ENCODE measurements at places on chromosomes 2 and 18. TPM values are rescaled to one million over a fixed set of nuclear protein-coding genes. Genes with fewer than 3 reads are reported as not detected.
A peak's percentile ranks its signal among the peaks of the same experiment; 100 is the strongest.

Gene APLF
- total RNA-seq: 1.6 TPM

GRCh38 chr2:129178356-129178755 is 801.1 kb upstream of the RAB6C start:
- peaks cover 24% of the 10 kb centered on the region for H3K27me3 ChIP-seq
- H3K27ac ChIP-seq: no peak overlapping the region
- no peak for DNase-seq
- no peaks in the 10 kb centered on the region for H3K4me1 ChIP-seq
- no peak overlapping the region for H3K4me3 ChIP-seq

DNA sequence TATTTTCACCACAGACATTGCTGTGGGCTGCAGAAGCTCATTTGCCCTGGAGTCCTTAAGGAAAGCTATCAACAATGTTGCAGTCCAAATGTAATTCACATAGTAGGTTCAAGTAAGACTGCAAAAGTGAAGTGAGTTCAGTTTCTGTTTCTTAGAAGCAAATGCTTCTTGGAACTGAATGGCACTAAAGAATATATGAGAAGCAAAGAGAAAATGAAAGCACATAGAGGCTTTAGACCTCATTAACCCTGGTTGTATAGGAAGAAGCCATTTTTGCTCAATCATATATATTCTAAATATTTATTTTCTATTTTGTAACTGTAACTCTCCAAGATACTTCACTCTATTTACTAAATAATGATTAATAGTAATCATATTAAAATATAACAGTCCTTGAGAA is 292.0 kb downstream of the ZNF804A start:
- H3K4me3 ChIP-seq: no peak overlapping the region
- no peaks in the 10 kb centered on the region for H3K4me1 ChIP-seq
- no peak overlapping the region for H3K27ac ChIP-seq

- H3K4me3 ChIP-seq: no peak overlapping the region
- H3K4me1 ChIP-seq: peaks cover 3% of the 10 kb centered on the region
- H3K27ac ChIP-seq: no peak overlapping the region
- no peaks in the 10 kb centered on the region for H3K27me3 ChIP-seq
These were observed 48.0 kb downstream of the TRABD2A start for GRCh38 chr2:84832772-84833461.

GRCh38 chr18:54127759-54128378 is 96.6 kb downstream of the MBD2 start:
- H3K4me1 ChIP-seq: no peaks in the 10 kb centered on the region
- no peaks in the 10 kb centered on the region for H3K36me3 ChIP-seq
- H3K27ac ChIP-seq: no peak overlapping the region
- no peaks in the 10 kb centered on the region for H3K27me3 ChIP-seq
- no peak overlapping the region for H3K4me3 ChIP-seq

GRCh38 chr2:151882786-151883445 is 54.7 kb upstream of the ARL5A start:
- no peak for DNase-seq
- no peaks in the 10 kb centered on the region for H3K36me3 ChIP-seq
- no peak overlapping the region for H3K4me3 ChIP-seq
- H3K4me1 ChIP-seq: peaks cover 11% of the 10 kb centered on the region

Gene RRM2
- total RNA-seq: 330 TPM

- no peaks in the 10 kb centered on the region for H3K27me3 ChIP-seq
- H3K36me3 ChIP-seq: no peaks in the 10 kb centered on the region
- no peak overlapping the region for H3K4me3 ChIP-seq
- H3K4me1 ChIP-seq: no peaks in the 10 kb centered on the region
These were observed 39.6 kb downstream of the ASB1 start for GRCh38 chr2:238466243-238466756.

Gene C2orf66
- not detected for total RNA-seq

GRCh38 chr2:23624378-23624777 is 239.4 kb downstream of the KLHL29 start:
- H3K4me3 ChIP-seq: no peak overlapping the region
- DNase-seq: peak; percentile 13
- no peaks in the 10 kb centered on the region for H3K36me3 ChIP-seq
- H3K27ac ChIP-seq: no peak overlapping the region
- H3K4me1 ChIP-seq: no peaks in the 10 kb centered on the region

- H3K36me3 ChIP-seq: no peaks in the 10 kb centered on the region
- H3K27ac ChIP-seq: no peak overlapping the region
- no peaks in the 10 kb centered on the region for H3K4me1 ChIP-seq
- H3K27me3 ChIP-seq: peaks cover 10% of the 10 kb centered on the region
These were observed 187.1 kb downstream of the ZBTB7C start for GRCh38 chr18:48222118-48222517.

DNA sequence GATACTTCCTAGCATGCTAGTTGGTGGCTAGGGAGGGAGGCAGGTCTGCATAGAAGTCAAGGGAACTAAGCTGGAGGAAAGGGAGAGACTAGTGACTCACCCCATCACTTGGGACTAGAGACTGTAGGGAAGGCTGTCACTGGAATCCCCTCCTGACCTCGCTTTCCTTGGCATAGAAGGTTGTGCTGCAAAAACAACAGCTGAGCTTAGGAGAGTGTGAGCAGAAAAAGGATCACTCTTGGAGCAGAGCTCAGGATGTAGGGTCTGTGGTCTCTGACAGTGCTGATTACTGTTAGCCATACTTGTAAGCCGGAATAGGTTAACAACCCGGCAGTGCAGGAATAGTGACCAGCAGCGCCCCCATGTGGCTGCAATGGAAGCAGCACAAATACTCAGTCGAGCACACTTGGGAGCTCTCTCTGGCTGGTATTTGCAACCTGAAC is 66.9 kb upstream of the SMAD2 start:
- no peak for DNase-seq
- no peak overlapping the region for H3K27ac ChIP-seq
- H3K4me1 ChIP-seq: peaks cover 2% of the 10 kb centered on the region
- no peaks in the 10 kb centered on the region for H3K36me3 ChIP-seq
- H3K27me3 ChIP-seq: no peaks in the 10 kb centered on the region

DNA sequence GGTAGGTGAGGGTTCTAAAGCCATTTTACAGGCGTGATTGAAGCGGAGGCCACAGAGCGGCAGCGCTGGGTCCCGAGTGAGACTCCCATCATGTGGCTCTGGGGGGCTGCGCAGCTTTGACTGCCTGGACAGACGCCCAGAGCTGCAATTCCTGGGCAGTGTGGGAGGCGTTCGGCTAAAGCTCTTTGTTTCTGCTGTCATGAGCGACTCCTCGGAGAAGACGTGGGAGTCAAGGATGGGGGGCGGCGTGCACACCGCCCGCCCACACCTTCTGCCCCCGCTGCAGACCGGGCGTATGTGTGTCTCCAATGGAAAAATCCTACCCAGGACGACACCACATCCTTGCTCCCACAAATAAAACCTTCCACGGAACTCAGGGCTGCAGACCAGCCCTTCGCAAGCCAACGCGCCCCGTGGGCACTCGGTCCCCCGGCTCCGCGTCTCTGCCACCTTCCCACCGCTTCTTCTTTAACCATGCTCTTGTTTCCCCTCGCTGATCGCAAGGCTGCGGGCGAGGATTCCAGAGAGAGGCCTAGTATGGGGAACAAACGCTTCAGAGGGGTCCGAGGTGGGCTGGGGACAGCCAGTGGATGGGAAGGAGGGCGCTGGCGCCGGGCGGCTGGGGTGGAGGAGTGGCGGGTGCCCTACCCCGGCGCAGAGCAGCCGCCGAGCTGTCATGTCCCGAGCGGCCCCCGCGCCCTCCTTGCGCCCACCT is 680 bp upstream of the LBH start:
- H3K4me1 ChIP-seq: no peaks in the 10 kb centered on the region
- no peak overlapping the region for H3K27ac ChIP-seq
- no peak overlapping the region for H3K4me3 ChIP-seq
- no peak for DNase-seq
- peaks cover 12% of the 10 kb centered on the region for H3K27me3 ChIP-seq

- no peak overlapping the region for H3K4me3 ChIP-seq
- H3K27ac ChIP-seq: no peak overlapping the region
- H3K27me3 ChIP-seq: no peaks in the 10 kb centered on the region
- H3K36me3 ChIP-seq: no peaks in the 10 kb centered on the region
These were observed 27.3 kb downstream of the MTCL1 start for GRCh38 chr18:8732442-8733360.

Gene PTPN2
- total RNA-seq: 50.3 TPM

GRCh38 chr2:2826621-2827020 is 495.5 kb upstream of the MYT1L start:
- H3K4me3 ChIP-seq: no peak overlapping the region
- DNase-seq: no peak
- no peaks in the 10 kb centered on the region for H3K4me1 ChIP-seq
- H3K27ac ChIP-seq: no peak overlapping the region

Gene DYNAP
- total RNA-seq: not detected

DNA sequence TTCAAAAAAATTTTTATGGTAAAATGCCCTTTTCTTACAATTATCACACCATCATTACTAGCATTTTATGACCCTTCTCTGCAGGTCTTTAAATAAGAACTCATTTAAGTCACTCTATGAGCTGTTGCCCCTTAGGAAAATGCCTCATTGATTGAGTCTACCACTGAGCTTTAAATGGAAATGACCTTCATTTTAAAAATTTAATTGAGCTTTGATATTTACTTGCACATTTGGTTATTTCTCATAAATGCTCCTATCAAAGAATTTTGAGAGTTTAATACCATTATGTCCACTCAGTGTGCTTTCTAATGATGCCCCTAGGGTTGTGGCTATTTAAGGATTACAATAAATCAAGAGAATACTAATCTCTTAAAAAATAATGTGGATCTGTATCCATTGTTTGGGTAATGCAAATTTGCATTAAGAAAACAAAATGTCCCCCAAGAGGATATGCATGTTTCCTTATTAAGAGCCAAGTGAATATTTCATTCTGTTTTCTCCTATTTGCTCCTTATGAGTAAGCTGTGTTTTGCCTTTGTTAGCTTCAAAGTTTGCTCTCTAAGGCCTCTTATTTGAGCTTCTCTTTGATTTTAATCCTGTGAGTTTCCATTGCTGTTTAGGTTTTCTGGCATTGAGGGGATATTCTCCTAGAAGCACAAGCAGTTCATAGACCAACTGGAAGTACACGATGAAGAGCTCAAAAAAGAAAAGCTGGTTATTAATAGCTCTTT is 69.8 kb downstream of the CERS6 start:
- H3K4me1 ChIP-seq: peaks cover 5% of the 10 kb centered on the region
- no peak overlapping the region for H3K27ac ChIP-seq
- no peaks in the 10 kb centered on the region for H3K36me3 ChIP-seq
- H3K4me3 ChIP-seq: no peak overlapping the region
- no peaks in the 10 kb centered on the region for H3K27me3 ChIP-seq

DNA sequence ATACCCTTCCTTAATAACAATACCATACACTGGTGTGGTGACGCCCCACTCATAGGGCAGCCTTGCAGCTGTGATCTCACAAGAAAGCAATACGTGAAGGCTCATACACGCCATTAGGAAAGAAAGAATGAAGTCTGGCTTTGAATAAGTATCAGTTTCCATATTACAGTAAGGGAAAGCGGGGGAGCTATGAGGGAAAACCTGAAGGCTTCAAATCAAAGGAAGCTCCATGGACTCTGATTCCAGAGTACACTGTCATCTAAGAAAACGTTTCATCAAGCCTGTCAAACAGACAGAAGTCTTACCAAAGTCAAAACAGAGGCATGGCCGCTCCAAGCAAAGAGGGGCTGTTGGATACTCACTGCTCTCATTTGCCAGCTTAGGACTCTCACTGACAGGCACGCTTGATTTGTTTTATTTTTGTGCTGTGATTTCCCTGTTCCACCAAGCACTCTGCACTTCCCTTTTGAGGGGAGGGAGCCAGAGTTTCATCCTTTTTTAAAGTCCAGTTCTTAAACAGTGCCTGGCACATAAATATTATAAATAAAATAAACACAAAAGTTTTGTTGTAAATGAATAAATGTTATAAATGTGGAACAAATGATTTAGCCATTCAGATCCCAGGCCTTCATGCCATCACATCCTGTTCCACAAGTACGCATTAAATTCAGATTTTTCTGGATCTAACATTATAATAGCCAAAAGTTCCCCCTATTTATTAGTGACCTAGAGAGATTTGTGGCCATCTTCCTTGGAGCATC is 221.2 kb downstream of the PIEZO2 start:
- no peak overlapping the region for H3K4me3 ChIP-seq
- no peaks in the 10 kb centered on the region for H3K4me1 ChIP-seq
- no peak overlapping the region for H3K27ac ChIP-seq

Gene MARCO
- total RNA-seq: 0.54 TPM

GRCh38 chr2:191155608-191156071 is 4.8 kb upstream of the STAT4 start:
- no peak overlapping the region for H3K27ac ChIP-seq
- no peaks in the 10 kb centered on the region for H3K4me1 ChIP-seq
- no peaks in the 10 kb centered on the region for H3K27me3 ChIP-seq

DNA sequence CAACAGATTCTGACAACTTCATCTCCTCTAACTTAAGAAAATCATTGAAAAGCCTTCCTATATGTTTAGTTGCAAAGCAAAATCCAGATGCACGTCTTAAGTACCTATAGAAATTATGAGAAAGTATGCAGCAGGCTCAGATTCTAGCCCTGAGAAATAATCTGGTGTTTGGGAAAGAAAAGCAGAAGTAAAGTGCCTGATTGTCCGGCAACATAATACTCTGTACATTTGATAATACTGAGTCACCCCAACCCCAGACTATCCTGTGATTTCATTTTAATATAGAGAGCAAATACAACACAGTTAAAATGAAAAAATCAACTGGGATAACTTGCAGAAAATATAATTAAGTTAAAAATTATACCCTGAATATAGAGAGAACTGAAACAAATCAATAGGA is 13.5 kb downstream of the RFX8 start:
- H3K36me3 ChIP-seq: no peaks in the 10 kb centered on the region
- no peaks in the 10 kb centered on the region for H3K27me3 ChIP-seq
- H3K27ac ChIP-seq: no peak overlapping the region
- H3K4me3 ChIP-seq: no peak overlapping the region
- no peaks in the 10 kb centered on the region for H3K4me1 ChIP-seq

DNA sequence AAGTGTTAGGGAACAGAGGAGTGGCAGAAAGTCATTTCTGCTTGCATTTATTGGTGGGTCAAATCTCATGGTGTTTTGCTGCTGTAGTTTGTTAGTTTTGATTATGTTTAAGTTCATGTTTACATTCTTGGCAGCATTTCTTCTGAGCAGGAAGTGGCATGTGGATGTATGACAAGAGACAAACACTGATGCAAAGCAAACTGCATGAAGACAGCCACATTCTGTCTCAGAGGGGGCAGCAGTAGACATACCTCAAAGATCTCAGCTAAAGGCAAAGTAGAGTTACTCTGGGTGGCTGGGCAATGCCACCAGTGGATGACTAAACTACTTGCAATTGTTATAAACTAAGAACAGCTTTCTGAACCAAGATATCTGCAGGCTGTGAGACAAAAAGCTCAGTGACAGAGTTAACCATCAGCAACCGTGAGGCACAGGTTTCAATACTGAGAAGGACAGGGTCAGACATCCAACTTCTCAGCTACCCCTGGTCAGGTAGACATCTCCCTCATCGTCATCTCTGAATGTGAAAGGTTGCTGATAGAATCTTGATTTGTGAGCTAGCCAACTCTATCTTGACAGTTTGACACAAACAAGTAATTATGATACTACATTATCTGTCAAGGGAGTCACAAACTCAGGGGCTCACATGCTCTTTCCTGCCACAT is 16.4 kb downstream of the GALNT3 start:
- no peaks in the 10 kb centered on the region for H3K27me3 ChIP-seq
- H3K36me3 ChIP-seq: no peaks in the 10 kb centered on the region
- DNase-seq: no peak
- H3K27ac ChIP-seq: no peak overlapping the region

- peaks cover 12% of the 10 kb centered on the region for H3K36me3 ChIP-seq
- H3K27me3 ChIP-seq: no peaks in the 10 kb centered on the region
- H3K27ac ChIP-seq: no peak overlapping the region
- H3K4me3 ChIP-seq: no peak overlapping the region
These were observed 36.5 kb downstream of the WDR75 start for GRCh38 chr2:189477756-189478155.

Gene SLC30A3
- total RNA-seq: 20.5 TPM

GRCh38 chr18:74420926-74421325 is 36.2 kb downstream of the DIPK1C start:
- no peak for DNase-seq
- H3K4me3 ChIP-seq: no peak overlapping the region
- H3K27me3 ChIP-seq: peaks cover 49% of the 10 kb centered on the region
- no peak overlapping the region for H3K27ac ChIP-seq

Measured in HCT116 (cell line).